NCI-H1048 (cell line): ENCODE measurements at places on chromosomes 12 and 14.

DNA sequence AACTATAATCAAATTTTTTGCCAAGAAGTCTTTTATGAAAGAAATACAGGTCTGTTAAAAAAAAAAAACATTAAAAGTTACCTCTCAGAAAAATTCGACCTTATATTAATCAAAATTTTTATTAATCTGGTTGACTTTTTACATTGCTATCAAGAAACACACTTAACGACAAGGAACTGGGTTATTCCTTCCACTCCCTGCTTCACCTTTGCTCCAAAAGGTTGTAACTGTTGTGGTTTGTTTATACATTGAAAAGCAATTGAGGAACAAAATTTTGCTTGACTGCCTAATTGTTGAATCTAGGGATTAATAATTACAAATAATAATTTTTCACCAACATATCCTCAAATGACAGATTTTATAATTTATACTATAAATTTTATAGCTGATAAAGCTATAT is 28.4 kb downstream of the TSPAN8 start:
- DNase-seq: no peak

- no peak for DNase-seq
Measured at GRCh38 chr14:59093902-59094301, 94.6 kb upstream of the DAAM1 start.

GRCh38 chr12:6542209-6543009 is 8.1 kb downstream of the GAPDH start:
- DNase-seq: no peak

DNA sequence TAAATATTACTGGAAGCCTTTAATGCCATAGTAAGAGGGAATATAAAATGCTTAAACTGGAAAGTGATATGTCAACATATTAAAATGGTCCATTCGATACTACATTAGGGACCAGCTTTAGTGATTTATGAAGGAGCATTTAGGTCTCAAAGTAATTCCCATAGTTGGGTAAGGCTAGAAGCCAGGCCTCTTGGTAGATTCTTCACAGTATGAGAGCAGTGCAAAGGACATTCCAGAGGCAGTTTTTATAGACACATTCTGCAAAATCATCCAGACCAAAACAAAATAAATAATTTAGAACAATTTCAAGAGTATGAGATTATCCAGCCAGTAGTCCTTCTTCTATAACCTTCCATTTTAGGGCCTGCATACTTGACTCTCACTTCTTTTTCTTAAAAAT is 142.6 kb upstream of the PDZRN4 start:
- no peak for DNase-seq

GRCh38 chr12:29051221-29051620 is 97.9 kb upstream of the FAR2 start:
- no peak for DNase-seq

GRCh38 chr12:92156139-92156538 is 10.5 kb upstream of the BTG1 start:
- DNase-seq: no peak

DNA sequence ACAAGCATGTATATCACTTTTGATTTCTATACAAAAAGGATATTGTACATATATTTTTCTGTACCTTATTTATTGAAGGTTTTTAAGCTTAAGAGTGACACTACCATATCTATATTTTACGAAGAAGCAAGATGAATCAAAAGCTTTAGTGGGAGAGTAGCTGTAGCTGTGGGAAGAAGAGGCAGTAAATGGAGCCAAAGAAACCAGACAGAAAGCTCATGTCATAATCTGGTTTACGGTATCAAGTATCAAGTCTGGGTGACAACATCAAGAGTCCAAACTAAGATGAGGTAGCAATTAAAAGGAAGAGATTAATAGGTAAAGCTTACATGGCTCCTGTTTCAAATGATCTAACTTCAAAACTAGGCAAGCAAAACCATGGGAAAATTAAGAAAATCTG is 54.8 kb downstream of the CEP83 start:
- no peak for DNase-seq

DNA sequence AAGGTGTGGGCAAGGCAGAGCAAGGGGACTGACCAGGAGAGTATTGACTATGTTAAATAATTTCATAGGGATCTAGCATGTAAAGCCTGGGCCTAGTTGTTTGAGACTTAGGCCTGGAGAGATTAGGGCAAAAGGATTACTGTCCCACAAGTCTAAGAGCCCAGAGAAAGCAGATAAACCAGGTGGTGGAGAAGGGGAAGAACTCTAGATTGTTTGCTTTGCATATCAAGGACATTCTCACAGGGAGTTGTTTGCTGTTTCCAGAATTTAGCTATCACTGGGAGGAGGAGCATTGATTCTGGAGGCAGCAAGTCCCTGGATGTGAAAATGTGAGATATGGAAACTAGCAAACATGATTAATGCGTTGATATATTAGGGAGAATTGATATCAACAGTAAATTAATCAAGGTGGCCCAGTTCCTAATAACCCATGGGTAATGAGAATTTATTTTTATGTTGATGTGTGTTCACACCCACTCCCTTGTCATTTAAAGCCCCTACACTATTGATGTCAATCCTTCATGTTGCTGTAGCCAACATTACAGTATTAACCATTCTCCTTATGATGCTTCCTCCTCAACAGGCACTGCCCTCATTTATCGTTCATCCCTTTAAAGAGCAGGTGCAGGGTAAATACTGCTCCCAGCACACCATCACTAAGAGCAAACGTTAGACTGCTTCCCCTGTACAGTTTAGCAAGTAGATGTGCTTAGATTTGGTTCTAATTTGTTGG is 1666.7 kb upstream of the FLRT2 start:
- no peak for DNase-seq
